ENCODE measurements at places on chromosomes 6 and 20. TPM values are rescaled to one million over a fixed set of nuclear protein-coding genes. Genes with fewer than 3 reads are reported as not detected.

DNA sequence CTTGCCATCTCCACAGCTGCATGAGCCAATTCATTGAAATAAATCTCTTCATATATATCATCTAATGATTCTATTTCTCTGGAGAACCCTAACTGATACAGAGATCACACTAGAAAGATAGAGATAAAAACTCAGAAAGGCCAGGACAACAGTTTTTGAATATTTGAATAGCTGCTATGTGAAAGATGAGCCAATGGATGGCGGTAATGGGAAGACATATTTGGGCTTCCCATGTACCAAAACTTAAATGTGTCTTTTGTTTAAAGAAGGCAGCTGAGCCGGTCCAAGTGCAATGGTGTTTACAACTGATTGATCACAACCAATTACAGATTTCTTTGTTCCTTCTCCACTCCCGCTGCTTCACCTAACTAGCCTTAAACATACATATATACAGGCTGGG is 35.1 kb downstream of the SGK1 start:
- no peak for DNase-seq
- H3K27ac ChIP-seq = no peak overlapping the region
- H3K36me3 ChIP-seq = no peaks in the 10 kb centered on the region
- no peak overlapping the region for H3K4me3 ChIP-seq
- H3K27me3 ChIP-seq = no peaks in the 10 kb centered on the region

DNA sequence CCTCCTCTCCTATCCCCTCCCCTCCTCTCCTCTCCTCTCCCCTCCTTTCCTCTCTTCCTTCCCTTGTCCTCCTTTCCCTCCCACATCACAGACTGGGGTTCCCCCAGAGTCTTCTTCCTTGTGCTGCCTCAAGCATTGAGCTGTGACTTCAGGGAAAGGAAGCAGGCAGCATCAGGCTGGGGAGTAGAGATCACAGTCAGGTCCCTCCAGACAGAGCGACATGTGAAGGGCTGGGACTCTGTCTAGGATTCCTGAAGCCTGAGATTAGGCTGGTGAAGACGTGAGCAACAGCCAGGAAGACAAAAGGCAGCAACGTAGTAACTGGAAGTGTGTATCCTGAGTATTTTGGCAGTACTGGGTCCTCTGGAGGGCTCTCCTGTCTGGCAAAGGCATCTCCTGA is 265.4 kb upstream of the SUPT3H start:
- no peak for DNase-seq
- H3K4me1 ChIP-seq = no peaks in the 10 kb centered on the region
- no peak overlapping the region for H3K27ac ChIP-seq
- H3K4me3 ChIP-seq = no peak overlapping the region
- no peaks in the 10 kb centered on the region for H3K27me3 ChIP-seq

GRCh38 chr6:4304927-4305455 is 169.6 kb upstream of the ECI2 start:
- no peaks in the 10 kb centered on the region for H3K36me3 ChIP-seq
- H3K4me3 ChIP-seq = no peak overlapping the region
- H3K4me1 ChIP-seq = no peaks in the 10 kb centered on the region
- no peaks in the 10 kb centered on the region for H3K27me3 ChIP-seq
- no peak for DNase-seq

DNA sequence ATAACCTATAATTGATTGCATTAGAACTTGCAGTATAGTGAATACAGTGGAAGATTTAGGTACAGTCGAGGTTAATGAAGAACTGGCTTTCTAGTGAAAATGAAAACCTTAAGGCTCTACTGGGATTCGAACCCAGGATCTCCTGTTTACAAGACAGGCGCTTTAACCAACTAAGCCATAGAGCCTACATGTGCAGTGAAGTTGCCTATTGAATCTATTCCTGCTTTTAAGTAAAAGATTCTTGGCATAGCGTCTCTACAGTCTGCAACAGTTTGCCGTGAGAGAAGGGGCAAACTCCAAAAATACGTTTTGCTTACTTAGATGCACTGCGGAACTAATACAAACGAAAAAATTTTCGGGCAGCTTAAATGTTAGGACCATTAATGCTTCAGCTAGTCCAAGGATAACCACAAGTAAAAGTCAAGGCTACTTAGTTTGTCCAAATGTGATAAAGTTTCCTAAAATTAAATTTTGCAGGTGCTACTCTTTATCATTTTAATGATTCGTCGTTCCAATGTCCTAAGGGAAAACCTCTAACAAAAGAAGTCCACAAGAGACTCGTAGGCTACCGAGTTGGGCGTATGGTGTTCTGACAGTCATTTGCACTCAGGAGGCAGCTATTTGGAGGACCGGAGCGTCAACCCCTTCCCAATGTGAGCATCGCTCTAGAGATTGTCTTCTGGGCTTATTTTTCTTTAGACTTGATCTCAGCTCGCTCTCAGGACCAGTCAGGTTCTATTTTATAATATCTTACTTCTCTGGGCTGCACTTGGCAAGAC is 31.3 kb upstream of the ZSCAN23 start:
- no peaks in the 10 kb centered on the region for H3K4me1 ChIP-seq
- DNase-seq = peak; percentile 78

DNA sequence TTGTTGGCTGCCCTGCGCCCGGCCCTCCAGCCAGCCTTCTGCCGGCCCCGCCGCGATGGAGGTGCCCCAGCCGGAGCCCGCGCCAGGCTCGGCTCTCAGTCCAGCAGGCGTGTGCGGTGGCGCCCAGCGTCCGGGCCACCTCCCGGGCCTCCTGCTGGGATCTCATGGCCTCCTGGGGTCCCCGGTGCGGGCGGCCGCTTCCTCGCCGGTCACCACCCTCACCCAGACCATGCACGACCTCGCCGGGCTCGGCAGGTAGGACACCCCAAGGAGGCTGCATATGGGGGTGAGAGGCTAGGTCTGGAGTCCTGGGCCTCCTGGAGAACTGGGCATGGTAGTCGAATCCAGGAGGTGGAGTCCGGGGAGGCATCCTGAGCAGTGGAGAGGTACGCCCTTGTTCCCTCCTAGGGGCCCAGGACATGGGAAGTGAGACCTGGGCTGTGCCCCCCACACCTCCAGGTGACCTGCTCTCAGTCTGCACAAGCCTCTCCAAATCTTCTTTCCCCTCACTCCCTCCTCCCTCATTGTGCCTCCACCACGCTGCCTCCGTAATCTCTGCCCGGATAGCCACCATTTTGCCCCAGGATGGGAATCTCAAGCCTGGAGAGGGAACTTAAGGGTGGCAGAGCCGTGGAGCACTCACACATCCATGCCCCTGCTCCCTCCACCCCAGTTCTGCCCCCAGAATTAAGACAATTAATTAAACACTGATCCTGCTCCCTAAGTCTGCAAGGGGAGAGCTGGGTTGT is 541 bp downstream of the CDC25B start:
- peak; percentile 1 for DNase-seq
- peaks cover 28% of the 10 kb centered on the region for H3K4me1 ChIP-seq
- H3K4me3 ChIP-seq = peak overlapping the region; percentile 68
- H3K36me3 ChIP-seq = no peaks in the 10 kb centered on the region
- peaks cover 22% of the 10 kb centered on the region for H3K27me3 ChIP-seq

ANKRD6 gene
- 36.3 TPM for total RNA-seq

DNA sequence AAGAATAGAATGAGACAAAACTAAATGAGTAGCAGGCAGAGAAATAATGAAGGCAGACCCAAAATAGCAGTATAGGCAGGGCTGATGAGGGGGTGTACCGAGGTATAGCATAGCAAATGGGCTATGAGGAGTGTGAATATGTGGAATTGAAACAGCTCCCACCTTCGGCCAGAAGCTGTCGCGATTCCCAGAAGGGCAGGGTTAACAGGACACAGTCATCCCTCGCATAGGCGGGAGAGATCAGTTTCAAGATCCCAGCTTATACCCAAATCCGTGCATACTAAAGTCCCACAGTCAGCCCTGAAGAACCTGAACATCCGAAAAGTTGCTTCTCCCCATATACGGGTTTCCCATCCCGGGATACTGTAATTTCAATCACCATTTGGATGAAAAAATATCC is 82.7 kb downstream of the PTPRK start:
- DNase-seq = no peak
- H3K27me3 ChIP-seq = no peaks in the 10 kb centered on the region
- H3K4me1 ChIP-seq = peaks cover 29% of the 10 kb centered on the region
- no peak overlapping the region for H3K4me3 ChIP-seq

- no peaks in the 10 kb centered on the region for H3K4me1 ChIP-seq
- H3K4me3 ChIP-seq = no peak overlapping the region
- H3K36me3 ChIP-seq = no peaks in the 10 kb centered on the region
- no peak overlapping the region for H3K27ac ChIP-seq
- DNase-seq = no peak
Observed at GRCh38 chr6:18053078-18053477, 65.6 kb upstream of the KIF13A start.

DNA sequence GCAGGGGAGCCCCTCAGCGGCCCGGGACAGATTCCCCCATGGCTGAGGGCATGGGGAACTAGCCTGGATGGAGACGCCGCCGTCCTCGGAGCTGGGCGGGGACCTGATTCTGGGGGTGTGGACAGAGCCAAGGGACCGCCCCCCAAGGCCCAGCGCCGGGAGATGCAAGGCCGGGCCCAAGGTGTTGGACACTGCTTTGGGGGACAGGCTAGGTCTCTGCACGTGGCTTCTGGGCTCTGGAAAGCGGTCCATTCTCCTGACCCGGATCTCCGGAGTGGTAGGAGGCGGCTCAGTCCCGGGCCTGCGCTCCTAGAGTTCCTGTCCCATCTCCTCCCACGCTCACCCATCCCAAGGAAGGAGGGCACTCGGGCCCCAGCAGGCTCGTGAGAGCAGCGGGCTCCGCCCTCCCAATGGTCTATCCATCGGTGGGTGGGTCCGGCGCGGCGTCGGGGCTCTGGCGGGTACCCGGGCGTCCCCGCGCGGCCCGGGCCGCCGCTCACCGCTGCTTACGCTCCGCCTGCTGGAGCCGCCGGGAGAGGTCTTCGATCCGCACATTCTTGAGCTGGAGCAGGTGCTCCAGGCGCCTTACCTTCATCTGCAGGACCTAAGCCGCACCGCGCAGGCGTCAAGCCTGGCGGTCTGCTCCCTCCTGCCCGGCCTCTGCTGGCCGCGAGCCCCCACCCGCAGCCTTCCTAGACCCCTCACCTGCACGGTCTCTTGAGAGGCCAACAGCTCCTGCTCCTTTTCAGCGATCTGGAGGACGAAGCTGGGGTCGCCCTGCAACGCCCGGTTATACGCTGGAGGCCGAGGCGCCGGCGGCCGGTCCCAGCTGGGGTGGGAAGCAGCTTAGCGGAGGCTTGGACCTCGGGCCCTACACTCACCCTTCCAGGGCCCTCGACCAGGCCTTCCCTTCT is 3.3 kb downstream of the SPEF1 start:
- no peak overlapping the region for H3K27ac ChIP-seq
- DNase-seq = peak; percentile 81
- H3K4me1 ChIP-seq = peaks cover 5% of the 10 kb centered on the region
- peaks cover 62% of the 10 kb centered on the region for H3K27me3 ChIP-seq

- no peak for DNase-seq
- H3K4me3 ChIP-seq = no peak overlapping the region
- no peak overlapping the region for H3K27ac ChIP-seq
- H3K27me3 ChIP-seq = no peaks in the 10 kb centered on the region
- no peaks in the 10 kb centered on the region for H3K4me1 ChIP-seq
- H3K36me3 ChIP-seq = no peaks in the 10 kb centered on the region
Observed at GRCh38 chr6:128158496-128158895, 257.6 kb upstream of the THEMIS start.

- DNase-seq = peak; percentile 75
- no peak within 1 kb of the TSS for H3K27ac ChIP-seq
- peaks cover 19% of the 10 kb centered on the region for H3K4me1 ChIP-seq
- peak within 1 kb of the TSS; percentile 51 for H3K4me3 ChIP-seq
- peaks cover 35% of the 10 kb centered on the region for H3K27me3 ChIP-seq
- no peaks in the 10 kb centered on the region for H3K36me3 ChIP-seq
Observed at GRCh38 chr20:3681931-3682781, at the start of gene ADAM33. Gene ADAM33, minus strand, starts transcription at chr20:3682010. Its CDS starts 6 bp downstream, at chr20:3682004.

SIRPB1 gene
- total RNA-seq = 0.62 TPM

MEI4 gene
- total RNA-seq = 1.0 TPM

DNA sequence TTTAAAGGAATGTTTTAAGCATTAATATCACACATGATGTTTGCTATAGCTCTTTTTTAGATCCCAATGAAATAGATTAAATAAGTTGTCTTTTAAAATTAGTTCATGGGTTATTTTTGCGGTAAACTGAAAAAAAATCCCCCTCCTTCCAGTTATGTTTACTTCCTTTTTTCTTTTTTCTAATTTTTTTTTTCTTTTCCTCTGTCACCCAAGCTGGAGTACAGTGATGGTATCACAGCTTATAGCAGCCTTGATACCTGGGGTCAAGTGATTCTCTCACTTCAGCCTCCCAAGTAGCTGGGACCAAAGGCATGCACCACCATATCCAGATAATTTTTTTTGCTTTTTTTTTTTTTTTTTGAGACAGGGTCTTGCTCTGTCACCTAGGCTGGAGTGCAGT is 17.8 kb upstream of the SCAF8 start:
- H3K4me1 ChIP-seq = no peaks in the 10 kb centered on the region
- no peaks in the 10 kb centered on the region for H3K36me3 ChIP-seq
- no peak overlapping the region for H3K27ac ChIP-seq
- DNase-seq = no peak
- no peaks in the 10 kb centered on the region for H3K27me3 ChIP-seq

GRCh38 chr6:124903797-124904196 is 58.4 kb upstream of the RNF217 start:
- no peak for DNase-seq
- no peaks in the 10 kb centered on the region for H3K4me1 ChIP-seq
- no peak overlapping the region for H3K4me3 ChIP-seq
- H3K27ac ChIP-seq = no peak overlapping the region
- H3K27me3 ChIP-seq = no peaks in the 10 kb centered on the region

- DNase-seq = no peak
- peaks cover 7% of the 10 kb centered on the region for H3K4me1 ChIP-seq
- no peak overlapping the region for H3K27ac ChIP-seq
- H3K36me3 ChIP-seq = no peaks in the 10 kb centered on the region
- H3K4me3 ChIP-seq = no peak overlapping the region
Observed at GRCh38 chr6:129469070-129469662, 240.8 kb downstream of the ARHGAP18 start.

CASS4 gene
- total RNA-seq = 0.09 TPM

PRDM1 gene
- 0.37 TPM for total RNA-seq

GRCh38 chr6:154479771-154480639 is 30.5 kb downstream of the CNKSR3 start:
- H3K27me3 ChIP-seq = no peaks in the 10 kb centered on the region
- DNase-seq = no peak
- peaks cover 4% of the 10 kb centered on the region for H3K4me1 ChIP-seq
- no peaks in the 10 kb centered on the region for H3K36me3 ChIP-seq

RPL10A gene
- 2,026 TPM for total RNA-seq

GRCh38 chr6:74689601-74690000 is 516.3 kb downstream of the COL12A1 start:
- H3K4me1 ChIP-seq = no peaks in the 10 kb centered on the region
- H3K27ac ChIP-seq = no peak overlapping the region
- no peaks in the 10 kb centered on the region for H3K36me3 ChIP-seq

All from neural progenitor cell (in vitro differentiated cells).